ENCODE measurements at places on chromosomes 5 and 9.

- DNase-seq: no peak
Measured at GRCh38 chr5:135234666-135235401, 164.2 kb downstream of the MACROH2A1 start.

DNA sequence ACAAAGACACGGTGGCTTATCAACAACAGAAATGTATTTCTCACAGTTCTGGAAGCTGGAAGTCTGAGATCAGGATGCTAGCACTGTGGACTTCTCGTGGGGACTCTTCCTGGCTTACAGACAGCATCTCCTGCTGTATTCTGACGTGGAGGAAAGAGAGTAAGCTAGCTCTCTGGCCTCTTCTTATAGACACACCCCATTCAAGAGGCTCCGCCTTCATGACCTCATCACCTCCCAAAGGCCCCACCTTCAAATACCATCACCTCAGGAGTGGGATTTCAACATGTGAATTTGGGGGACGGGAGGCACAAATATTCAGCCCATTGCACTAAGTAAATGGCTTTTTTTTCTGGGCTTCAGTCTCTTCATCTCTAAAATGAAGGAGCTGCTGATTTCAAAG is 27.6 kb downstream of the KCNMB1 start:
- no peak for DNase-seq

DNA sequence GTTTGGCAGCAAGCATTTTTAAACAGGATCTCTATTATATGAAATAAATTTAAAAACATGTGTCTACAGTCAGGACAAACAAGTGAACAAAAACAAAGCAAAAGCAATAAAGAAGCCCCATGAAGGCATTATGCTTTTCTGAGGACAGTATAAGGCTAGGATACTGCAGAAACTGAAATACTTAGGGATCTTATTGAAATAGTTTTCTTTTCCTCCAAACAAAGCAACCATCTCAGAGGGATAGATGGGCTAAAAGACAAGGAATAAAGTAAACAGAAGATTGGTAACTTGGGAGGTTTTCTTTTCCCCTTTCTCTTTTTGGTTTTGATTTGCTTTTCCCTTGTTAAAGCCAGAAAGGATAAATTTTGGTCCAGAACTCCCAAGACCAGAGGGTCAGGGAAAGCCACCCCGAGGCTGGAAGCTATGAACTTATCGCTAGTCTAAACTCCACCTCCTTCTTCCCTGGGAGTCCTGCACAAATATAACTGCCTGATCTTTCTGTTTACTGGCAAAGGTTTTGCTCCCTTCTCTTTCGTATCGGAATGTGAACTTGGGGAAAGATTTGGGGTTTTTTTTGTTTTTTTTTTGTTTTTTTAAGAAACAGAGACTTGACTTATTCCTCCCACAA is 164.0 kb downstream of the GHR start:
- DNase-seq: no peak

- DNase-seq: no peak
Measured at GRCh38 chr9:76620581-76620980, 143.7 kb upstream of the PCA3 start.

DNA sequence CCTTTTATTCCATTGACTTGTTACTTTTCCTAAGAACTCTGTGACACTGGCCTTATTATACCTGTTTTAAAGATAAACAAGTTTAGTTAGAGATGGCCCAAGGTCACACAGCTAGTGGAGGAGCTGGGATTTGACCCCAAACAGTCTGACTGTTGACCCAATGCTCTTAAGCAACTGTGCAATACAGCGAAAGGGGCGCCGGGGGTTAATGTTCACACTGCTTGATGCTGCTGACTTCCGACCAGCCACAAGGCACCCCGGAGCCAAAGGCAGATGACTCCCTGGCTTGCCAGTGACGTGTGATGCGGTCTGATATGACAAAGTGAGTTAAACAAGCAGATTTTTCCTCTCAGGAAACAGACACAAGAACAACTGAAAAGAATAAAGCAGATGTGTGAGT is 23.9 kb downstream of the PIK3R1 start:
- DNase-seq: peak; percentile 14

DNA sequence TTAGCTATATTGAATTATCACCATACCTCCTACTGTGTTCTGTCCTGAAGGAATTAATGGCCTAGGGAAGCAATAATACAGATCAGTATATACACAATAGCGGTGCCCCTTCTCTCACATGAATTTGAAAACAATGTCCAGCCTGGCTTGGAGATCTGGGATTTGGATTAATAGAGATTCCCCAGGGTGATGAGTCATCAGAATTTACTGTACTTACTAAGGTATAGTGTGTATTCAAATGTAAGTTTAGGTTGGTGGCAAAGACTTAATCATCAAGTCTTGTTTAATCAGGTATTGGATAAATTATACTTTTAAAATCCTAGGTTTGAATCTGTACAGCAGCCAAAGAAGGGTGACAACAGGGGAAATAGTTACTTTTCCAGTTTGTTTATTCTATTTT is 121.5 kb downstream of the FEM1C start:
- no peak for DNase-seq

- DNase-seq: no peak
Measured at GRCh38 chr9:89362647-89363310, 44.5 kb downstream of the SECISBP2 start.

DNA sequence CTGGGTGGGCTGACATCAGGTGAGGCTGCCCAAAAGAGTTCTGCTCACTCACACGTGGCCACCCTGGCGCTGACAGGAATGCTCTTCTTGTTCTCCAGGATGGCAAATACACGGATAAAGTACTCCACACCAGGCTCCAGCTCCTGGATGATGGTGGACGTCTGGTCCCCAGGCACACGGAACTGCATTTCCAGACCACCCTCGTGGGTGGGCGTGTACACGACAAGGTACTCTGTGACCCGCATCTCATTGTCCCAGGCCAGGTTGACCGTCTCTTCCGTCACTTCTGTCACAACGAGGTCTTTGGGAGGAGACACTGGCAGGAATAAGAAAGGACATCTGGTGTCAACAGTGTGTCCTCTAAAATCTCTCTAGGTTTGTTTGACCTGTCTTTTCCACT is 33.8 kb downstream of the TNC start:
- no peak for DNase-seq

DNA sequence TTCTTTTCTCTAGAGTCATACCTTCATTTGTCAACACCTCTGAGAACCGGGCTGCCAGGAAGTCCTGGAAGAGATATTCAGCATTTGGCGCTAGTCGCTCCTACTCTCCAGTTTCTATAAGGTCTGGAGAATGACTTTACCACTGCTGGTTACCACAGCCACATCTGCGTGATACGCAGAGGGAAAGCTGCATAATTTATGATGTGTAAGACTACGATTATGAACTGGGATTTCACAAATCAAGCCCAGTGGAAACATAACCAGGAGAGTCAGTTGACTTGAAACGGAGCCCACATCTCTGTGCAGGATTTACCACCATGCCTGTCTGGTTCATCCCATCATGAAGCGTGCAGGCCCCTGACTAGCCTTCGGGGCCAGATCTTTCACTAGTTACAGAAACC is 72.6 kb downstream of the FGF1 start:
- DNase-seq: no peak

- DNase-seq: no peak
Measured at GRCh38 chr5:17147617-17148016, 69.8 kb upstream of the BASP1 start.

- no peak for DNase-seq
Measured at GRCh38 chr5:5800801-5801761, 378.6 kb downstream of the ICE1 start.

DNA sequence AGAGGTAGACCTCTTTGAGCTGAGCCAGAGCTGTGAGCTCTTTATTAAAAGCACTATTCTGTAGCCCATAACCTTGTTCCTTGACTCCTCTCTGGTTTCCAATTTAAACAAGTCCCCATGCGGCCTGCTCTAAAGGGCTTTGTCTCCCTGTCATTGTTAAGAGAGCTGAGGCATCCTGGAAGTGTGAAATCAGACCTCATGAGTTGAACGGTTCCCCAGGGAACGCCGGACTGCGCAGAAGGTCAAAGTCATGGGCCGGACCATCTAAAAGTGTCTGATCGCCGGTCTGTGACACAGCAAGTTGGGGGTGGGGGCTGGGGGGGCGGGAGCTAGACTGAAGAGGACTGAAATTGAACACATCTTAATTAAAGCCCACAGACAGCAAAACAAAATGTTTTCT is 265.8 kb downstream of the SLF1 start:
- no peak for DNase-seq

DNA sequence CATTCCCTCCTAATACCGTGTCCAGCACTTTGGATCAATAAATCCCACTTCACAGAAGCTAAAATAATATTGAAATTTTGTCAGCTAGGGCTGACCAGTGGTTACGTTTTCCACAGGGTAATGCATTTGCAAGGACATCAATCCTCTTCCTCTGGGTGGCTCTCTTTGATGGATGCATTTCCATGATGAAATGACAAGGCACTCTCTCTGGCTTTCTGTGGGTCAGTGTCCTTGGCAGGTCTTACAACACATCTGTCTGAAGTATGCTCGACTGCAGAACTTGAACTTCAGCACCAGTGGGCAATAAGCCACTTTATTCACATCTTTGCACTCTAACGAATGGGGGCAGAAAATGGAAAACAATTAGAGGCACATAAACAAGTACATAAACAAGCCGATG is 330.1 kb downstream of the ADAMTS6 start:
- DNase-seq: no peak

- peak; percentile 59 for DNase-seq
Measured at GRCh38 chr9:115157245-115157674, 39.3 kb upstream of the TNC start.

DNA sequence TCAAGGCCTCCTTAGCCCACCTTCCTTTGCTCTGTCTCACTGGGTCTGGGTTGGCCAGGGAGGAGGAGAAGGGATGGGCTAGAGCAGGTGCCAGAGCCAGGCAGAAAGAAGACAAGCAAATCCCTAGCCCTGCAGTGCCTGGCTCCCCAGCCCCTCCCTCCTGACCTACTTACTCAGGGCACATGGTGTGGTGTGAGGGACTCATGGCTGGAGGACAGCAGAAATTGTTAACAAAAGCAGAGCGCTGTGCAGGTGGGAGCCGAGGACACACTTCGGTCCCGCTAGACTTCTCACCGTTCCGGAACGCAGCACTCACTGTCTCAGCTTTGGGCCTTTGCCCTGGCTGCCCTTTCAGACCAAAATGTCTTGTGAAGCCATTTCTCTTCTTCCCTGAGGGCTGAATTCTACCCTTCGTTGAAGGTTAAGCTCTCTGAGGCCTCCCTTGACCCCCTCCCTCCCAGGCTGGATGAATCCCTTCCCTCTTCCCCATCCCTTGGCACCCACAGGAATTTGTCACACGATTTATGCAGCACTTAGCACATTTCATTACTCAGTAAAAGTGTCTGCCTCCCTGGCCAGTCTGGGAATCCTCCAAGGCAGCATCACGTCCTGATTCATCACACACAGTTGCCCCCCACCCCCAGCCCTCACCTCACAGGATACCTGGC is 263.9 kb upstream of the TRPC7 start:
- DNase-seq: no peak

GRCh38 chr5:55993013-55993412 is 1.8 kb downstream of the IL6ST start:
- DNase-seq: no peak

DNA sequence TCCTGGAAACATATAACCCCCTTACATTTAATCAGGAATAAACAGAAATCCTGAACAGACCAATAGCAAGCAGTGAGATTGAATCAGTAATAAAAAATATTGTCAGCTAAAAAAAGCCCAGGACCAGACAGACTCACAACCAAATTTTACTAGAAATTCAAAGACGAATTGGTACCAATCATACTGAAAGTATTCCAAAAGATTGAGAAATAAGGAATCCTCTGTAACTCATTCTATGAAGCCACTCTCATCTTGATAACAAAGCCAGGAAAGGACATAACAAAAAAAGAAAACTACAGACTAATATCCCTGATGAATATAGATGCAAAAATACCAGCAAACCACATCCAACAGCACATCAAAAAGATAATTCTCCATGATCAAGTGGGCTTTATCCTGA is 714.0 kb downstream of the SEMA5A start:
- DNase-seq: no peak

DNA sequence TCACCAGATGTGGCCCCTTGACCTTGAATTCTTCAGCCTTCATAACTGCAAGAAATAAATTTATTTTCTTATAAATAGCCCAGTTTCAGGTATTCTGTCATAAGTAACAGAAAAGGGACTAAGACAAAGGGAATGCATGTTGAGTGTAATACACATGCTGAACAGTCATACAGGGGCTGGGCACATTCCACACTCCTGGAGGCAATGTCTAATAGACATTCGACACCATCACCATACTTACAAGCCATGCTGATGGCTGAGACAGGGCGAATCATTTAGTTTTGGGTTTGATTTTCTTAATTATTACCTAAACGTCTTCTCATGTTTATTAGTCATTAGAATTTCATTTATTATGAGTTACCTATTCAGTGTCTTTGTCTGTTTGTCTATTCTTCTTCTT is 68.5 kb downstream of the TENT4A start:
- peak; percentile 46 for DNase-seq

GRCh38 chr5:89816038-89816437 is 593.5 kb downstream of the CETN3 start:
- DNase-seq: no peak

GRCh38 chr5:37723162-37723961 is 116.5 kb downstream of the GDNF start:
- no peak for DNase-seq

Measured in H54 (cell line).